ENCODE measurements at places on chromosomes 3 and 15.

DNA sequence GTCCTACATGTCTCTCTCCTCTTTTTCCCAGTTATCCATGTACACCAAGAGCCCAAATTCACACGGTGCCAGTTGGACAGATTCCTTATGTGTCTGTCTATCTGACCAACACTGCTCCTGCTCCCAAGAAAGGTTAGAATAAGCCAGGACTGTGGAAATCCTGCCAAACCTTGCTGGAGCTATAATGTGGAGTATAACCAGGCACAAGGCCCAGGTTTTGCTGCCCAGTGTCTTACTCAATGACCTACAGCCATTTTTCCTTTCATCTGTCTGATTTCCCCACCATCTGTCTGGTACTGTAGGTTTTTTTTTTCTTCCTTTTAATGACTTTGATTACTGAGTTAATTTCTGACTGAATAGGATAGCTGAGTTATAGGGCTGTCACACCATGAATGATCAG lies 26.5 kb upstream of the MINDY4B start:
- ATAC-seq: no peak

DNA sequence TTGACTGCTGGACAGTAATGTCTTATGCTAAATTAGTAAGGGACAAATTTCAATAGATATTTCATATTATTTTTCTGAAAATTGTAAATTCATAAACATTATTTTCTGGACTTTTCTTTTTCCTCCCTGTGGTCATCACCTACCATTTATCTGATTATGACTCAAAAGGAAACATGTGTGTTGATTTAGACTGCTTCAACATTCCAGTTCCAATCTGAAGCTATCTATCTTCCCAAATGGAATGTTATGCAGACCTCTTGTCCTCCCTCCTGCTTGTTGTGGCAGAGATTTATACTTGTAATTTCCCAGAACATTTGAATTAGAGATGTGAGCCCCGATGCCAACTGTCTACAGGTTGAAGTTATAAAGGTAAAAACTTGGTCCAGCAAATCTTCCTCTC lies 803.4 kb downstream of the TUSC7 start:
- ATAC-seq: no peak

DNA sequence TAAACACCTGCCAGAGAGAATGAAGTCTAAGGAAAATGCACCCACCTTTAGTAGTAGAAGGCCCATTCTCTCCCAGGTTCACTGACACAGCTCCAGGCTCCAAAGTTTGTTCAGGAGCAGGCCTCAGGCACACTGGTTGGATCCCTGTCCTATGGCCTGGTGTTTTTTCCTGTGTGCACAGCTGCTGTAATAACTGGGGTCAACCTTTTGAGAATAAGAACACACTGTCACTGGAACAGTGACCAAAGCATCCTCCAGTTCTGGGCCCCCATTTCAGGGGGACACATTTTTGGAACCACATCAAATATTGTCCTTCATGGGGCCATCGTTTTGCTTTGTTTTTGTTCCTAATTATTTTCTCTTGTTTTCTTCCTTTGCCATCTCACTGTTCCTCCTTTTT lies 95.8 kb downstream of the ARNT2 start:
- no peak for ATAC-seq

GRCh38 chr3:4241595-4242170 lies 61.5 kb upstream of the SETMAR start:
- ATAC-seq: no peak

GRCh38 chr3:131326307-131326706 lies 55.3 kb upstream of the NUDT16 start:
- ATAC-seq: no peak

Data from gastroesophageal sphincter (tissue), 4 donors.